WTC11 (cell line): ENCODE measurements at places on chromosomes 1 and 21. TPM values are rescaled to one million over a fixed set of nuclear protein-coding genes. Genes with fewer than 3 reads are reported as not detected.

The HMGN1 gene
- 469 to 522 TPM (median 522 TPM) in 3 replicates for total RNA-seq

The ELOVL1 gene
- total RNA-seq = 22.6 to 26.6 TPM (median 24.1 TPM) in 3 replicates

The OR2T29 gene
- total RNA-seq = not detected in 3 replicates

The MEAF6 gene
- 37.4 to 41.3 TPM (median 41.0 TPM) in 3 replicates for total RNA-seq

The SDC3 gene
- 31.1 to 32.3 TPM (median 31.2 TPM) in 3 replicates for total RNA-seq

The BACH1 gene
- total RNA-seq = 46.2 to 48.7 TPM (median 47.8 TPM) in 3 replicates

The CD101 gene
- total RNA-seq = 1.3 to 1.6 TPM (median 1.4 TPM) in 3 replicates

The TTC22 gene
- 0.63 to 0.99 TPM (median 0.69 TPM) in 3 replicates for total RNA-seq

The S100A6 gene
- total RNA-seq = 19.2 to 32.0 TPM (median 30.8 TPM) in 3 replicates

The SPRR5 gene
- total RNA-seq = not detected in 3 replicates
